Omental fat pad (tissue), 4 donors: ENCODE measurements at places on chromosomes 6 and 20.

- DNase-seq: no peak
Observed at GRCh38 chr6:135037541-135037940, 17.1 kb downstream of the HBS1L start.

DNA sequence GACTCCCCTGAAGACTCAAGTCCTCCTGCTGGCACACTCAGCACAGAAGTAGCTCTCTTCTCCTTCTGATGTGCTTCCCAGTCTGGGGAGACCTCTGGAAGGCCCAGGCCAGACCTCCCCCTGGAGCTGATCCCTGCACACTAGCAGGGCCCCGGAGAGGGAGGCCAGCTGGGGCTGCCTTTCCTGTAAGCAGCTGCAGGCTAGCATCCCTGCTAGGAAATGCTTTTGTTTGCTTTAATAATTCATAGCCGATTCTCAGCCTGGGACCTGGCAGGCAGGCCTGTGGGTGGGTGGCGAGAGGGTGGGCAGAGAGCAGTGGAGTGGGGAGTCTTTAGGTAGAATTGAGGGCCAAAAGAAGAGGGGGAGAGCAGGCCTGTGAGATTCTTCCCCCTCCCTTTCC lies 5.2 kb downstream of the EBF4 start:
- DNase-seq: no peak

GRCh38 chr6:144194293-144194810 lies 44.0 kb downstream of the STX11 start:
- DNase-seq: no peak

DNA sequence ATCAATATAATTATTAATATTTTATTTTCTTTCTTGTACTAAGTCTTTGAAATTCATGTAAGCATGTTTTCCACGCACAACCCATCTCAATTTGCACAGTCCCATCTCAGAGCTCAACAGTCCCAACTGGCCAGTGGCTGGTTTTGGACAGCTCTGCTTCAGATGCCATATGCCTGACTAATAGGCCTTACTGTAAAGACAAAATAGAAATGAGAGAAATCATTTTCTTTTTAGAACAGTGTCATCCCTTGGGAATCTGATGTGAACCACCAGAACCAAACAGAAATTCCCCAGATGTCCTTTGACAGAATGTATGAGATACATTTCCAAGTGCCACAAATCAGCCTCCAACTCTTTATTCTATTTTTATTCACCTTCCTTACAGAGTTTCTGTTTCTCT lies 338.9 kb downstream of the ESR1 start:
- no peak for DNase-seq

DNA sequence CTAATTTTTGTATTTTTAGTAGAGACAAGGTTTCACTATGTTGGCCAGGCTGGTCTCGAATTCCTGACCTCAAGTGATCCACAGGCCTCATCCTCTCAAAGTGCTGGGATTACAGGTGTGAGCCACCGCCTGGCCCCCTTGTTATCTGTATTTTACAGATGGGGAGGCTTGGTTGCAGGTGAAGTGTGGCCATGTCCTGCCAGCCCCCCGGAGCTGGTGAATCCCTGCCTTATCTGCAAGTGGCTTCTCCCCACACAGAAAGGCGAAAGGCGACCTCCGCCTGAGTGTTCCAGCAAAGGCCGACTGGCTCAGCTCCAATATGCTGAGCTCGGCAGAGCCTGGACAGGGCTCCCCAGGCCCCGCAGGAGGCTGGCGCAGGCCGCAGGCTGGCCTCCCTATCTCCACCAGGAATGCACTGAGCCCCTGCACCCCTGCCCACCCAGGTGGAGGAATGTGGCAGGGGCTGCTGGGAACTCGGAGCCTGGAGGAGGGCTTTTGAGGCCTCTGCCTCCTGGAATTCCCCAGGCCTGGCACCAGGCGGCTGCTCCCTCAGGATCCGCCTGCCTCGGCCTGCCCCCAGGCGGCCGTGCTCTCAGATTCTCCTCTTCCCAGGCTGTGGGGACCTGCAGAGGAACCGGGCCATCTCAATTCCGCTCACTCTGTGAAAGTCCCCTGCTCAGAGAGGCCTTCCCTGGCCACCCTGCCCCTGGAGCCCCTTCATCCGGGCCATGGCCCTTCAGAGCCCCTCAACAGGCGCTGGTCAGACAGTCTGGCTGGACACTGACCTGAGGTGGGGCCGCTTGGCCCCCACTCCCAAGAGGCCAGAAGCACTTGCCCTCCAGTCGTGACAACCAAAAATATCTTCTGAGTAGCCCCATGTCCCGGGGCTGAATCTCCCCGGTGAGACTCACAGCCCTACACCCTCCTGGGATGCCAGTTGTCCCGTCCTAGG lies 9.3 kb upstream of the LAMA5 start:
- no peak for DNase-seq

- DNase-seq: no peak
Observed at GRCh38 chr6:150906641-150907326, 41.3 kb downstream of the MTHFD1L start.

DNA sequence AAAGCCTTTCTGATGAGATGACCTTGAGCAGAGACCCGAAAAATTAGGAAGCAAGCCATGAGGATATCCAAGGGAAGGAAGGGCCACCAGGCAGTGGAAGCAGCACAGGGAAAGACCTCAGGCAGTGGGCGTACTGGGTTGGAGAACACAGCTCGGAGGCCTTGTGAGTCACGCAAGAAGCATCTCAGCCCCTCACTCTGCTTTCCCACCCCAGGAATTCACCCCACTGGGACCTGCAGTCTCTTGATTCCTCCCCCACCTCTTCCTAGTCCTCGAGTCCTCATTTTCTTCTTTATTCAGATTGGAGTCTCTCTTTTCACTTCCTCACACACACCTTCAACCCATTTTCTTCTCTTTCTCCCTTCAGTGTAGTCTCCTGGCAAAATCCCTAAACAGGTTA lies 27.0 kb downstream of the RPRD1B start:
- no peak for DNase-seq

GRCh38 chr20:3011752-3012151 lies 31.7 kb upstream of the GNRH2 start:
- DNase-seq: no peak

DNA sequence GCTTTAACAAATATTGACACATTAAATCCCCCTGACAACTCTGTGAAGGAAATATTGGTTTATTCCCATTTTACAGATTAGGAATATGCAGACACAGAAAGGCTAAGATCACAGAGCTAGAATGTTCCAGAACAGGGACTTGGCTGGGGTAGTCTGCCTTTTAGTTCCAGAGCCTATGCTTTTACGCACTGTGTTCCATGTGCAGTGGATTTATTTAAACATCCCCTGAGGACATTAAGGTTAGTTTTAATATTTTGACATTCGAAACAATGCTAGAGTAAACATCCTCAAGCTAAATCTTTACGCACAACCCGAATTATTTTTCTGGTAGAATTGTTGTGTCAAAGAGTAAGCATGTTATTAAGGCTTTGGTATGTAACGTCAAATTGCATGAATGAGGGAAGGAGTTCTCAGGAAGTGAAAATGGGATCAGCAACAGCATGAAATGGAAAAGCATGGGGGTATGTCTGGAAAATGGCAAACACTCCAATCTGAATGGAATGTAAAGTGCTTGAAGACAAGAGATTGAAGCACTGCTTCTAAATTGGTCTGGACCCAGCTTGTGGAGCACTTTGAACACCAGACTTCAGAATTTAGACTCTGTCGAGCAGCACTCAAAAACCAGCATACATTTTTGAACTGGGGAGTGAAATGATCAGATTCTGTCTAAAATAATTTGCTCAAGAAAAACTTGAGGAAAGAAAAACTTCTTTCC lies 429.9 kb downstream of the CD83 start:
- DNase-seq: no peak

- no peak for DNase-seq
Observed at GRCh38 chr20:15756754-15757115, 816.5 kb downstream of the KIF16B start.

DNA sequence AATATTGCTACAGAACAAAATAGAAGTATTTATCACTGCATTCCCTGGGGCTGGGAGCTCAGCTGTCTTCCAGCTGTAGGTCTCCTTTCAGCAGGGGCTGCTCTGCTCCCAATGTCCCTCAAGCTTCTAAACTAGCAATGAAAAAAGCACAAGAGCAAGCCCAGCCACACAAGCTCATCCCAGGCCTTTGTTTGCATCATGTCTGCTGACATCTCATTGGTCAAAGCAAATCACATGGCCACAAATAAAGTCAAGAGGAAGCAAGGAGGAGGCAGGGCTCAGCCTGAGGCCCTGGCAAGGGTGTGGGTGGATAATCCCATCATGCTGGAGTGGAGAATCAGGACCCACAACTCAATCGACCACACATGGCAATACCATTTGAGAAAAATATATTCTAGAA lies 2.2 kb upstream of the BFSP1 start:
- no peak for DNase-seq

GRCh38 chr20:25533920-25534700 lies 51.2 kb downstream of the NINL start:
- no peak for DNase-seq

DNA sequence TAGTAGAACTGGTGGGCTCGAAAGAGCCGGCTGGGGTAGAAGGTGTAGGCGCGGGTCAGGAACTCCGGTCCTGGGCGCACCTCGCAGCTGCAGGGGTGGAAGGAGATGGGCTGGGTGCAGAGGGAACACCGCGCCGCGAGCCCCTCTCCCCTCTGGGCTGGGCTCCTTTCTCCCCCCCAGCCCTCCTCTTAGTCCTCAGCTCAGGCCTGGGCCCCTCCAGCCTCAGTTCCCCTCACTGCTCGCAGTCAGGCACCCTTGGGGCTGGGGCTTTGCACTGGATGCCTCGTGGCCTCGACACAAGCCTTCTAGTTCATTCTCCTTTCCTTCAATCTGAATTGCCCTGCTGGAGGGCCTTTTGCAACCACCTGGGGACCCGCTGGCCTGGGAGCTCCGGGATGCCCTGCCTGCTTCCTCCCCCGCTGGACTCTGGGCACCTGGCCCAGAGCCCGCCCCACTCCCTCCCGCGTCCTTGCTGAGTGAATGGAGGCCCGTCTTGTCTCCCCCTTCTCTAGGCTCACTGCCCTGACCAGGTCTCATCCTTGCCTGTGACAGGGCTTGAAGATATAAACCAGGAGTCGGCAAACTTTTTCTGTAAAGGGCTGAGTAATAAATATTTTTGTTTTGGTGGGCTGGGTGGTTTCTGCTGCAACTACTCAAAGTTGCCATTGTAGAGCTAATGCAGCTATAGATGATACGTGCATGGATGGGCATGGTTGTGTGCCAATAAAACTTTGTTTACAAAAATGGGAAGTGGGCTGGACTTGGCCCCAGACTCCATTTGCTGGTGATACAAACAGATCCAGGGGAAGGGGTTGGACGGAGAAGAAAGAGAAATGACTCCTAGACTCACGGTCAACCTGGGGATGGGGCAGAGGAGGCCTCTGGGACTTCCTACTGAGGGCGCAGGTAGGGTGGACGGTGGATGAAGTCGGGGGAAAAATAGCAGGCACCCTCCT lies 47.3 kb downstream of the APCDD1L start:
- no peak for DNase-seq

- DNase-seq: no peak
Observed at GRCh38 chr6:87151471-87151780, 3.9 kb upstream of the ZNF292 start.

GRCh38 chr20:45154183-45154582 lies 20.5 kb upstream of the PI3 start:
- no peak for DNase-seq

DNA sequence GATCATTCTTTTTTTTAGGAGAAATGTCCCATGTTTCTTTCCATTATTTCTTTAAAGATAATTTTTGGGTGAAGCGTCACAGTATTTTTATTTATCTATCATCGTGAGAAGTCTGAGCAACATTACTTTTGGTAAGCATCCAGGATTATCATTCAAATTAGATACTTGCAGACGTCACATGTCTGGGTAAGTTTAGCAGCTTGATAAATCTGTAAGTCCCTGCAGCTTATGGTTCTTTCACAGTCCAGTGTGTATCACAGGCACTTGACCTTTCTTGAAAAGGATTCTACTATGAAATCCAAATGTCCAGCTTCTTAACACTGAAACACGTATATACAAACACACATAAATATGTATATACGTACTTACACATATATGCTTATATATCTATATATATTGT lies 359.4 kb downstream of the ESR1 start:
- DNase-seq: no peak

- DNase-seq: no peak
Observed at GRCh38 chr6:36301085-36301658, 31.3 kb downstream of the PNPLA1 start.

DNA sequence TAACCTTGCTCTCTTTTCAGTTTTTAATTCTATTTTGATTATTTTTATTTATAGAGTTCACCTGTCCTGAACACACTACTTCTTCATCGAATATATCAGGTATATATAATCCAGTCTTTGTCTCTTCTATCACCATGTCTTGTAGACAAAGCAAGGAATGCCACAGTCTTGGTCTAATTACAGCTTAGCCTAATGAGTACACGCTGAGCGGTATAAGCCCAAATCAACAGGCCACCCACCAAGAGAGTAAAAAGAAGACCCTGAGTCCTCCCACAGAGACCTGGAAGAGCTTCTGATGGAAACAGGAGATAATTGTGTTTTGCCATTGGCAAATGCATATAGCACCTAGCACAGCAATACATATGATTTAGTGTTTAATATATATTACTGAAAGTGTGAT lies 68.7 kb upstream of the TCF21 start:
- no peak for DNase-seq

- no peak for DNase-seq
Observed at GRCh38 chr6:169589699-169590257, 112.1 kb downstream of the WDR27 start.

DNA sequence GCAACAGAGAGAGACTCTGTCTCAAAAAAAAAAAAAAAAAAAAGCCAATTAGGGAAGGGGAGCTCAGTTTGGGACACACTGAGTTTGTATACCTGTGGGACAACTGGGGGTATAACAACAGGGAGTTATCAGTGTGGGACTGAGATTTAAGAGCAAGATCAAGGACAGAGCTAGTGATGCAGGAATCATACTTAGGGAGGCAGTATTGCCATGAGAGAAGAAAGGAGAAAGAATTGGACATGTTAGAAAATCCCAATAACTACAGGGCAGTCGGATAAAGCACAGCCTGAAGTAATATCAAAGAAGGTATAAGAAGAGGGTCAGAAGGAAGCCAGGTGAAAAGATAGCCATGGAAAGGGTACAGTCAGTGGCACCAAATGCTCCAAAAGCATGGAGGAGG lies 121.2 kb downstream of the PTPRT start:
- no peak for DNase-seq

DNA sequence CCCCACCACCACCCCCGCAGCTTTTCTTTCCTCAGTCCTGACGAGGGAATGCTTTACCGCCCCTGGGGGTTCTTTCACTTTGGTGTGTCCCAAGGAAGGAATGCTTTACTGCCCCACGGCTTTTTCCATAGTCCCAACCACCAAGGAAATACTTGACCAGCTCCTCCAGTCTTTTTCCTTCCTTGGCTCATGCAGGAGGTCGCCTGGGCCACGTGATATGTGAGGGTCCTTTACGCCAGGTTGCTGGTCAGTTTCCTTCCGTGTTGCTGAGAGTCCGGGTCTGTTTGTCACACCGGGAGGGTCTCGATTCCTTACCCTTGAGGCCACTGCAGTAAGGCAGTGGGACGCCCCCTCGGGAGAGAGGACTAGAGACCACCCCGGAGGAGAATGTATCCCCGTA lies 58.9 kb upstream of the CDH4 start:
- DNase-seq: no peak
